ENCODE measurements at places on chromosomes 3 and 15. TPM values are rescaled to one million over a fixed set of nuclear protein-coding genes. Genes with fewer than 3 reads are reported as not detected.
A peak's percentile ranks its signal among the peaks of the same experiment; 100 is the strongest.

GRCh38 chr15:57025264-57025926 lies 107.0 kb downstream of the TCF12 start:
- no peak for DNase-seq

LTF gene
- total RNA-seq, result 0.11 TPM

ACAN gene
- 0.77 TPM for total RNA-seq

KY gene
- not detected for total RNA-seq

- DNase-seq, result peak; percentile 77
These were observed at the start of gene LEKR1 for GRCh38 chr3:156826144-156826895. LEKR1 (plus strand) TSS chr3:156826353; CDS start chr3:156829330, 2,977 bp downstream.

All from SK-MEL-5 (cell line).